NCI-H1092 (cell line): ENCODE measurements at places on chromosomes 7 and 10.

- DNase-seq = no peak
These were observed 552 bp downstream of the IL15RA start for GRCh38 chr10:5976512-5977470.

DNA sequence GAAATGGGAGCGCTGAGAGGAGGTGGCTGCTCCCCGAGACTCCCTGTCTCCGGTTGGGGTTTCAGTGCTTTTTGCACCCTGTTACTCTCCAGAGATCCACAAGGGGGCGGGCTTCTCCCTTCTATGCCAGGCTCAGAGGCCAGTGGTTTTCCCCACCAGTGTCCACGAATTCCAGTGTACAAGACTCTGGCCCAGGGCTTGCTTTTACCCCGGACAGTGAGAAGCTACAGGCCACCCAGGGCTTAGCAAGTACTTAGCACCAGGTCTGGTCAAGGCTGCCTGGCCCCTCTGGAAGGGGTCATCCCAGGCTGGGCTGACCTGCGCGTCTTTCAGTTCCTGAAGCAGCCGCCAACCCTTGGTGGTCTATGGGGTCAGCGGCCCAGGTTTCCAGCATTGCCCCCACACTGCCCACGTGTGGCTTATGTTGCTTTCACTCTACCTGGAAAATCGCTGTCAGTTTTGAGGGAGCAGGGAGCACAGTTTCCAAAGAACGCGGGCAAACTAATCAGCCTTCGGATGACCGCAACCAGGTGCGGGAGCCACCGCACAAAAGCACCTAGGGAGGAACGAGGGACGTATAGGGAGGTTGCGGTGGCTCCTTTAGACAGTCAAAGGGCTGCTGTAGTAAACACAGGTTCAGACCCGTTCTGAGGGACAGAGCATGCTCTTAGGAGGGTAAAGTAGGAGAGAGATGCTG lies 6.8 kb downstream of the CYP26A1 start:
- no peak for DNase-seq

DNA sequence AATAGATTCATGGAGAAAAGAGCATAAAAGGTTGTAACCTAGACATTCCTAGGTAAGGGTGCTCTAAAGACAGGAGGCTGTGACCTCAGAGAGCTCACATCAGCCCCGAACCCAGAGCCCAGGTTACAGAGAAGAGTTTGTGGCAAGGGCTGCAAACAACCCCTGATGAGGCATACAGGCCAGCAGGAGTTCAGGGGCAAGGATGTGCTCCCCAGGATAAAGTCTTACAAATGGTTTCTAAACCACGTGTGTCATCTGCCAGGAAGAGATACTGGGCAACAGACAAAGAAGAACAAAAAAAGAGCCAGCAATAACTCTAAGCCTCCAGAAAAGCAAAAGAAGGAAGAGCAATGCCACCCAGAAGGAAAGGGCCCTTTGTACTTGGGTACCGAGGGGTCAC lies 27.7 kb downstream of the NCAPG2 start:
- DNase-seq = no peak

DNA sequence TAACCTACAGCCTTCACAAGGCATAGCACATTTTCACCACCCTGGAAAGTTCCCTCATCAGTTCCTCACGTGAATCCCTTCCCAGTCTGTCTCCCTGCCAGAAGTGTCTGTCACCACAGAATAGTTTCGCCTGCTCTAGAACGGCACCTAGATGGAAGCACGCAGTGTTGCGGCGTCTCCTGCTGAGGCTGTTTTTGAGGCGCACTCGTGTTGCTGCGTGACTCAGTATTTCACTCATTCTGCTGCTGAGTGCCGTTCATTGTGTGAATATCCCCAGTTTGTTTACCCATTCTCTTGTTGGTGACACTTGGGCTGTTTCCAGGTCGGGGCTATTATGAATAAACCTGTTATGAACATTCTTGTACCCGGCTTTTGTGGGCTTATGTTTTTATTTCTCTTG lies 12.8 kb downstream of the NOS3 start:
- no peak for DNase-seq

DNA sequence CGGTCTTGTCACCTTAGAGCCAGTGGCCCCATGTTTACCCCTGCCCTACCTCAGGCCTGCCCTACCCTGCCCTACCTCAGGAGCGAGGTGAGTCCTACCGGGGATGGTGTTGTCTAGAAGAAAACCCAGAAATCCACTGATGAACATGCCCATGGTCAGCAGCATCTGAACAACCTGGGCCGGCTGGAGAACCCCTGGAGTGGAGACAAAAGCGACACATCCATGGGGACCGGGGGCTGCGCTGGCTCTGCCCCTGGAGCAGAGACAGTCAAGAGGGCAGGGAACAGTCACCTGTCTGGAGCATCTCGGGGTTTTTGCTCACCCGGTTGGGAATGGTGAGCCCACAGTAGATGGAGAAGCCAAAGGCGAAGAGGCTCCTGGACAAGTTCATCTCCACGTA lies 36.3 kb downstream of the STRA8 start:
- DNase-seq = no peak

- no peak for DNase-seq
These were observed 235.7 kb upstream of the CCDC6 start for GRCh38 chr10:60141896-60142559.

- DNase-seq = no peak
These were observed 53.2 kb downstream of the PROSER2 start for GRCh38 chr10:11876324-11876723.

DNA sequence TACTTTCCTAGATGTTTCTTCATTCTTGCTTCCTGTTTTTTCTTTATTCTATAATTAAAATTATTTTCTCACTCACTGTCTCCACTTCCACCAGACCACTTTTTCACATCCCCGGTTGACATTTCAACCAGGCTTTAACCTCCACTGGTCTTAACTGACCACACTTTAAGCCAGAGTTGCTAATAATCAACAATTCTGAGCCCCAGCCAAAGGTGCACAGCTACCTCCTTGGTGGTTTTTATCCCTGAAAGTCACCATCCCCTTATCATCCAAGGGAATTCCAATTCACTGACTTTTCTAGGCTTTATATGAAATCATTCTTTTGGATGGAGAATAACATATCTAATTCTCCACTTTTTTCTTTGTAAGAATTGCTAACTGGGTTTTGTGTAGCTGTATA lies 138.9 kb downstream of the FRMD4A start:
- no peak for DNase-seq

DNA sequence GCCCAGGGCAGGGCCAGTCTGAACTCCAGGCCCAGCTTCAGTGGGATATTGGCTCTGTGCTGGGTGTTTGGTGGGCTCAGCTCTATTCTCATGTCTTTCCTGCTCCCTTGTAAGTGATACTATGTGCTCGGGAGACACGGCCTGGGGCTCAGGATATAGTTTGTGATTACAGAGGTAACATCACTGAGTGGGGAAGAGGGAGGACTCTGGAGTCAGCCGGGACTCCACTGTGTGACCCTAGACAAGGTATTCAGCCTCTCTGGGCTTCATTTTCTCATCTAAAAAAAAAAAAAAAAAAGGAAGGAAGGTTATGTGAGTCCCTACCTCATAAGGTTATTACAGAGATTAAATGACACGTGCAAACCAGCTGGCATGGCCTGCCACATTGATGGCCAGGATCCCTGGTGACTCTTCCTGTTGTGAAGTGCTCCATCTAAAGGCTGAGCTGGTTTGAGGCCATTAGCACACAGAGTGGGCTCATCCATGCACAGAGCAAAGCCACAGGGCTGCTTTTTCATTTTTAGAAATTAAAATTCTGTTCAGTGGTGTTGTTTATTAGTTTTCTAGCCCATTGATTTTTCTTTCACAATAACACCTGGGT lies 15.7 kb downstream of the SLC13A4 start:
- DNase-seq = peak; percentile 17

GRCh38 chr7:25456467-25457171 lies 228.3 kb upstream of the NPVF start:
- DNase-seq = no peak

DNA sequence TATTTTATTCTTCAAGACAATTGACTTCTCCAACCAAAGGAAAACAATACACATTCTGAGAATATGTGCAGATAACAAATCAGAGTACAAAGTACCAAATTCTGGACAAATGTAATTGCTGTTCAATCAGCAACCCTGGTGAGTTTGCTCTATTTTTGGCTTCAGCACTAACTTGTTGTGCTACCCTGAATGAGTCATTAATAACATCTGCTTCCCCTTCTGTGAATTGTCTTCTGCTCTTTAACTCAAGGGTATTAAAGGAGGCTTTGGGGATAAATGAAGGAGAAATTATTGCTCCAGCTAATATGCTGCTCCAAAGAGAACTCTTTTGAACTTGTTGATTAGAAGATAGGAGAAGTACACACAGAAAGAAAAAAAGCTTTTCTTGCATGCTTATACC lies 459.3 kb downstream of the HTR7 start:
- no peak for DNase-seq

GRCh38 chr7:98816241-98816640 lies 53.6 kb downstream of the TMEM130 start:
- no peak for DNase-seq

DNA sequence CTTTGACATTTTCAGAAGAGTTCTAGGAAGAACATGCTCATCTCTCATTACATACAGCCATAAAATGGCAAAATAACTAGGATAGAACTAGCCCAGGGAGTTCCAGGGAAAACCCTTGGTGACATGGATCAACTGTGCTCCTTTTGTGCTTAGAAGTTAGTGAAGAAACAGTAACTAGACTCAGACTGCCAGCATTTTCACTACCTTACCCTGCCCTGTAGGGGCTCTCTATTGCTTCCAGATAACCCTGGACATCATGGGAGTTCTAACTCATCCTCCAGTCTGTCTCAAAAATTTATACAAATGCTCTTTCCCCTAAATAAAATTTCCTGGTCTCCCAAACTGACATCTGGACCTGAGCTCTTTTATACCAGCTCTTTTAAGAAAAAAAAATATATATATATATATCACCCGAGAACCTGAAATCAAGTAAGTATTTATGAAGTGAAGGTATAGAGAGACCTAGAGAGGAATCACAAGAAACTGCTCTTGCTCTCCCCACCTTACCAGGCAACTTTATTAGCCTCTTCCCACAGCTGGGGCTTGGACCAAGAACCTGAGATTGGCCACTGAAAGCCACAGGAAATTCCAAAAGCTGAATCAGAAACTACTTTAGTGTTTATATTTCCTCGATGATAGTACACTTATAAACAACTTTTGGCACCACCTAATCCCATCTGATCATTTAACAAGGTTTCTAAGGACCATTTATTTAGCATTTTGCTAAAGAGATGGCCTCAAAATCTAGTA lies 101.4 kb downstream of the RELN start:
- no peak for DNase-seq

- DNase-seq = no peak
These were observed 45.0 kb downstream of the PALD1 start for GRCh38 chr10:70523549-70523948.

DNA sequence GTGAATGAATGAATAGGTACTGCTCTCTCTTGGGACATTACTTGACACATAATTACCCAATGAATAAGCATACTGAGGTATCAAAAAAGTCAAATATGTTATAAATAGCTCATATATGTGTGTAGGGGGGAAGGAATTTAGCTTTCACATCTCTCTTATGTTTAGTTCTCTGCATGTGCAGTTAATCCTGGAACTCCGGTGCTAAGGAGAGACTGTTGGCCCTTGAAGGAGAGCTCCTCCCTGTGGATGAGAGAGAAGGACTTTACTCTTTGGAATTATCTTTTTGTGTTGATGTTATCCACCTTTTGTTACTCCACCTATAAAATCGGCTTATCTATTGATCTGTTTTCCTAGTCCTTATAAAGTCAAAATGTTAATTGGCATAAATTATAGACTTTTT lies 1.2 kb downstream of the CFTR start:
- no peak for DNase-seq

DNA sequence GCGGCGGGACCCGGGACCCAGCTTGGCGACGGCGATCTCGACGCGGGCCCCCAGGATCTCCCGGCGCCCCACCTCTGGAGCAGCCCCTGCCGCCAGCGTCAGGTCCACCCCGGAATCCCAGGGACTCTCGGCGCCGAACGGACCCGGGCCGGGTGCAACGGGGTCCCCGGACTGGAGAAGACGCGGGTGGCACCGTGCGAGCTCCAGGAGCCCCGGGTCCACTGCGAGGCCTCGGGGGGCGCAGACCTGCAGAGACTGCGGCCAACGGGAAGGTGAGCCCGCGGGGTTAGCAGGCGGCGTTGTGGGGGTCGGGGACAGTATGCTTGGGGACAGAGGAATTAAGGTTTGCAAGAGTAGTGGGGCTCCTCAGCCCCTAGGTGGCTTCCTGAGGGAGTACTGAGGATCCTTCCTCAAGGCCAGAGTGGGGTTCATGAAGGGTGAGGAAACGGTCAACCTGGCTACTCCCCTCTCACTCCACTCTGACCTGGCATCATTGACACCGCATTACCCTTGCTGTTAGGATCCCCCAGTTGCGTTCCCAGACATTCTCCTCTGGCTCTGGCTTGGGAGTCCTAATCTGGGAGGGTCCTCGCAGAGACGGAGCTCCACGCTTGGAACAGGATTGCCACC lies 353 bp downstream of the EPHB6 start:
- DNase-seq = no peak

- DNase-seq = no peak
These were observed 49.4 kb downstream of the OR13A1 start for GRCh38 chr10:45265996-45266395.

DNA sequence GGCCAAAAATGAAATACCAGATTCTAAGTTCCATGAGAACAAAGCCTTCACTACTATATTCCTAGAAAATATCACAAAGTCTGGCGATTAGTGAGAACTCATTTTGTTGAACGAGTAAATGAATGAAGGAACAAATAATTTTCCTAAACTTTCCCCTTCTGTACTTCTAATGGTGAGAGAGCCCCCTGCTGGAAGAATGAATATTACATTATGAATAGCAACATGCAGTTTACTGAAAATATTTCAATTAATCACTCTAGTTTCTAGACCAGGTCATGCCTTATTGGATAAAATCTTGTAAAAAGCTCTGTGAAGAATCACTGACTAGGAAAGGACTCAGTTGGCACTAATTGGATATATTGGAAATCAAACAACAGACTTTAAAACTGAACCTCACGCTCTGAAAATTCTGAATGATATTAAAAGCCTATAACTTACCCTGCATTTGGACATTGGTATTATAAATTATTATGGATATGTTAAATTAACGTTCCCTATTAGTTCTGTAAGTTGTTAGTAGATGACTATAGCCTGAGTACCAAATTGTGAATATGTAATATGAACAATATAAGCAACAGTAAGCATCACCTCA lies 32.4 kb upstream of the MTPN start:
- peak; percentile 47 for DNase-seq

GRCh38 chr7:129385116-129385515 lies 49.1 kb upstream of the STRIP2 start:
- DNase-seq = no peak

- no peak for DNase-seq
These were observed 92.2 kb downstream of the EGFR start for GRCh38 chr7:55110993-55111361.

DNA sequence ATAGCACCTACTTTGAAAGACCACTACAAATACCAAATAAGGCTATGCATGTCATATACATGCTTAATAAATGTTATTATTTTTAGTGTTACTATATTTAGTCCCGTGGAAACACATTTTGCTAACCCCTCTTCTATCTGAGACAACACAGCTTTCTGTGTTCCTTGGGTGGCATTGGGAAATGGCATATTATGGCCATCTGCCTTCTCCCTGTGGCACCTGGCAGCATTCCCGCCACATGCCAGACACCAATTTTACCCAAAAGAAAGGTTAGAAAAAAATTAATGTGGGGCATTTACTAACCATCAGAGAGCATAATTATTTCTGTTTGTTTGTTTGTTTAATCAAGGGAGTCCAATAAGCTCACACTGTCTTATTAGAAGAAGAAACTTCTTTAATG lies 168.6 kb upstream of the ETV1 start:
- no peak for DNase-seq
